ENCODE measurements at places on chromosomes 3 and 15. TPM values are rescaled to one million over a fixed set of nuclear protein-coding genes. Genes with fewer than 3 reads are reported as not detected.

Gene NME9
- total RNA-seq, result not detected

Gene CYP1A2
- not detected for total RNA-seq

Gene PLSCR2
- total RNA-seq, result not detected

Gene FGF12
- not detected for total RNA-seq

Gene SNURF
- total RNA-seq, result 7.5 TPM

Gene AMT
- 0.11 TPM for total RNA-seq

Gene P2RY14
- total RNA-seq, result not detected

Gene ZNF385D
- total RNA-seq, result 3.9 TPM

Gene DUOX2
- total RNA-seq, result not detected

Gene PRRT3
- total RNA-seq, result 2.5 TPM

Gene GBE1
- 145 TPM for total RNA-seq

Gene SENP8
- total RNA-seq, result 3.7 TPM

Gene RASGRF1
- total RNA-seq, result 1.4 TPM

Gene DCUN1D1
- 25.0 TPM for total RNA-seq
